AG09309 (cell line): ENCODE measurements at places on chromosomes 3 and 15.

DNA sequence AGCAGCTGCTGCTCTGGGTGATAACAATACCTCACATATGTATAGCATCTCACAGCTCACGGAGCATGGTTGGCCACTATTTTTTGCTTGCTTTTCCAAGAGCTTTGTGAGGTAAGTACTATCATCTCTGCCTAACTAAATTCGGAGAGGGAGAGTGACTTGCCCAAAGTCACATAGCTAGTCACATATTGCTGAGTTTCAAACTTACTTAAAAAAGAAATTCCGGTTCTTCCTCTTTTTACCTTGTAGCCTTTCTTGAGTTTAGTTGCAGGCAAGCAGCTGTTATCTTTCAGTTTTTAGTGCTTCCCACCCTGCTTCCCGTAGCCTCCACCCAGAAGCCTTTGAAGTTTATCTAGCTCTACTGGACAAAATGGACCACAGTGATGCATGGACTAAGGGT is 309.2 kb downstream of the PDCD6IP start:
- DNase-seq: no peak

GRCh38 chr3:17639765-17640164 is 102.7 kb downstream of the TBC1D5 start:
- DNase-seq: peak; percentile 65

DNA sequence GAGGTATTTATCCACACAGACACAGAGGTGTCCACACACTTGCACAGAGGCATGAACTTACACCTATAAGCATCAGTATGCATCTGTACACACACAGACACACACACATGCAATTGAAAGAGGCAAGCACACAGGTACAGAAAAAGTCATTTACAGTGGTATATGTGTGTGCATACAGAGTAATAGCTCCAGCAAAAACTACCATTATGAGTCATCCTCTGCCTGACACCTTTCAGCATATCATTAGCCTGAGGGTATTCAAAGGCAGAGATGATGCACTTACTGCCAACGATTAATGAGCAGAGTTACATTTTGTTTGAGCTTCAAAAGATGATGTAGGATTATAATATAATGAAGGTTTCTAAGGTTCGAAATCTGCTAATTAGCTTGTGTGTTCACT is 100.3 kb upstream of the TPRG1 start:
- no peak for DNase-seq

- DNase-seq: peak; percentile 49
Observed at GRCh38 chr15:70974004-70974832, 81.6 kb downstream of the LRRC49 start.

GRCh38 chr15:101731746-101732145 is 7.5 kb upstream of the TARS3 start:
- no peak for DNase-seq

DNA sequence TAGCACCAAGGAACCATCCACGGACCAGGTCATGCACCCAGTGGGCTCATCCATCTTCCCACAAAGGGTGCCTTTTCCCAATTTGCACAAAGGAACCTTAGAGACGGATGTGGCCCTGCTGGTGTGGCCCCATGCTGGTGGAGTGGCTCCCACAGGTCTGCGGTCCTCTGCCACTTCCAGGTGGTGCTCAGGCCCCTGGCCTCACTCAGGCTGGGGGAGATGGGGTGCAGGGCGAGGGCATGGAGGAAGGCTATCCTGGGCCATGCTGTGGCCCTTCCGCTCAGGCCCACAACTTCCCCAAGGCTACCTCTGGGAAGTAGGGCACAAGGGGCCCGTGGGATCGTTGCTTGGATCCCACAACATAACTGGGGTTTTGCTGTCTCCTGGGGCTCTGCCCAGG is 5.2 kb upstream of the SYNM start:
- no peak for DNase-seq

DNA sequence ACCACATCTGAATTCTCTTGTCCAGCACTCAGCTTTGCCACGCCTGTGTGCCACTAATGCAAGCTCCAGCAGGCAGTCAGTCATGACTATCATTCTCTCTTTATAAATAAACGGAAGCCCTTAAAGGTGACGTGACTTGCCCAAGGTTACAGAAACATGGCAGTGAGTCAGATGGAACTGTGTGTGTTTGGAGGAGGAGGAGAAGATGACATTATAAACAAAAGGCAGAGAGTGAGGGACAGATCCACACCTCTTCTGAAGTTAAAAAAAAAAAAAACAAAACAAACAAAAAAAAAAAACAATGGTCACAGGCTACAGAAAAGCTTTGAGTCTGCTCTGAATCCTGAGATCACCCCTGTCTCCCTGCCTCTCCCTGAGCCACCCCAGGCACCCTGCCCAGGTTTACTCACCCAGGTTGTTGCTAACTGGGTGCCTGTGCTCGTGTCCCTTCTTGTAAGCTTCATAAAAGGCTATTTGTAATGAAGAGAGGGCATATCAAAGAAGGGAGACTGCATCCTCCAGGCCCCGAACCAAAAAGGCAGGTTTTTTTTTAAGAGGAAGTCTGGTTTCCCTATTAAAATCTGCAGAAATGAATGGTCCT is 119.7 kb upstream of the PHLDB2 start:
- DNase-seq: no peak

- DNase-seq: no peak
Observed at GRCh38 chr3:168467115-168467714, 371.5 kb upstream of the GOLIM4 start.

GRCh38 chr3:19769694-19770093 is 164.3 kb downstream of the EFHB start:
- DNase-seq: no peak

DNA sequence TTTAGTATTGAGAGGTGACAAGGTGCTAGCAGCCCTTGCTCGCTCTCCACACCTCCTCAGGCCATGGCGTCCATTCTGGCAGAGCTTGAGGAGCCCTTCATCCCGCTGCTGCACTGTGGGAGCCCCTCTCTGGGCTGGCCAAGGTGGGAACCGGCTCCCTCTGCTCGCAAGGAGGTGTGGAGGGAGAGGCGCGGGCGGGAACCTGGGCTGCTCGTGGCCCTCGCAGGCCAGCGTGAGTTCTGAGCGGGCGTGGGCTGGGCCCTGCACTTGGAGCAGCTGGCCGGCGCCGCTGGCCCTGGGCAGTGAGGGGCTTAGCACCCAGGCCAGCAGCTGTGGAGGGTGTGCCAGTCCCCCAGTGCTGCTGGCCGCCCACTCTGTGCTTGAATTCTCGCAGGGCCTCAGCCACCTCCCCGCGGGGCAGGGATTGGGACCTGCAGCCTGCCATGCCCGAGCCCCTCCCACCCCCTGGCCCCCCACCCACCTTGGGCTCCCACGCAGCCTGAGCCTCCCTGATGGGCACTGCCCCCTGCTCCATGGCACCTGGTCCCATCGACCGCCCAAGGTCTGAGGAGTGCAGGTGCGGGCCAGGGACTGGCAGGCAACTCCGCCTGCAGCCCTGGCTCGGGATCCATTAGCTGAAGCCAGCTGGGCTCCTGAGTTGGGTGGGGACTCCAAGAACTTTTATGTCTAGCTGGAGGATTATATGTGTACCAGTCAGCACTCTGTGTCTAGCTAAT is 785.2 kb downstream of the DIPK2A start:
- no peak for DNase-seq

- peak; percentile 74 for DNase-seq
Observed at GRCh38 chr3:57706462-57706861, 13.6 kb upstream of the DENND6A start.

GRCh38 chr3:52108302-52109232 is 45.7 kb downstream of the POC1A start:
- no peak for DNase-seq

DNA sequence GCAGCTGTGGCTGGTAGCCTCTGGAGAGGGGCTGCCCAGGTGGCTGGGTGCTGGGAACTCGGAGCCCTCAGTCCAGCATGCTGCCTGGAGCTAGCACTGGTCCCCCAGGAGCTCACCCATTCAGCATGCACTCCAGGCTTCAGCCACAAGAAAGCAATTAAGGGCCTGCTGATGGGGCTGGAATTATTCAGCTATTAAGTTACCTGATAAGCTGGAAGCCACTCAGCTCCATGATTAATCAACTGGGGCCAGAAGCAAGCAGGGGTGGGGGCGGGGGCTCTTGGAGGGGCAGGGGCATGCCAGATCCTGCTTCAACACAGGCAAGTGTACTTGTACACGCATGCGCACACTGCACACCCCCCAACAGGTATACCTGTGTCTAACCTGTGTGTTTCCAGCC is 22.1 kb upstream of the TMEM115 start:
- no peak for DNase-seq

DNA sequence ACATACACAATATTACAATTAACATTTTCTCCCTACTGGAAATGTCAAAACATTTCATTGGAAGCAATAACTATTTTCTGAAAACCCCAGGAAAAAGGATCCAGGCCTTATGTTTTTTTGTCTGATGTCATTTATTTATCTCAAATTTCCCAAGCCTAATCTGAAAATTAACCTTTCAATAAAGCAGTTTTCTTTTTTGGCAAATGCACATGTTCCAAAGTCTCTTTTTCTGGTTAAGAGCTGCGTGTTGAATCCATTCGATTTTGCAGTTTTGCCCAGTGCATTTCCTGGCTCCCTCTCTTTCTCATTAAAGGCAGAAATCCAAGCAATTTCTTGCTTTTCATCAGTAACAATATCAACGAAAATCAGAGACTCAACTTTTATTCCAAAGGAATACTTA is 222.3 kb downstream of the NR1D2 start:
- no peak for DNase-seq

DNA sequence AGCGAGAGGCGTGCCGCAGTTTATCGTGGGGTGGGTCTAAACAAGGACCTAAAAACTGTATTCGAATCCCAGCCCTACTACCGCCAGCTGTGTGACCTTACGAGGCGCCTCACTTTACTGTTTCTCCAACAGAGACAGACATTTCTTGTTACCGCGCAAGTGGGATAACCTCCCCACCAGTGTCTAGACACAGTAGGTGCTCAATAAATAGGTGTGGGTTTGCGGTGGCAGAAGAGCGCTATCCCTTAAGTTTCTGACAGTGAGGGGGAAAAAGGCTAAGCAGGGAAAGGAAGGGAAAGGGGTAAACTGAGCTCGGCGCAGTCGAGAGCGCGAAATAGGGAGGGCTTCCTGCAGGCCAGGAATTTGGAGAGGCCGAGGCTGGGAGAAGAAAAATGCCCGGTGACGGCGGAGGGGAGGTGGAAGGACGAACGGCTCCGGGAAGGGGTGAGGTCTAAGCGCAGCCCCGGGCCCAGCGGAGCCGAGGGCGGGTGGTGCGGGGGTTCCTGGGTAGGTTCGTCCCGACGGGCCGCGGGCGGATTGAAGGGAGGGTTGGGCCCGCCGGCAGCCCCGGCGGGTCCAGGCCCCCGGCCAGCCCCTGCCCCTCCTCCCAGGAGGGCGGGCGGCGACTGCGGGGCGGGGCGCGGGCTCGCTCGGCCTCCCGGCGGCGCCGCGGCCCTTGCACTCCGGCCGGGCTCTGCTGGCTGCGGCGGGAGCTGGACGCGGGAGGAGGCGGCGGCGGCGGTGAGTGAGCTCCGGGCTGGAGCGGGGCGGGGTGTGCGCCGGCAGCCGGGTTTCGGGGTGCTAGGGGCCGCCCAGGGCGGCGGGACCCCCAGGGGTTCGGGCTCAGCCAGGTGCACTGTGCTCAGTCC is at the start of gene CGNL1:
TSS of gene CGNL1 (plus strand) at position 679 of the 869 bp plus-strand sequence. CDS start 61,495 bp downstream, outside the sequence.
- DNase-seq: no peak

DNA sequence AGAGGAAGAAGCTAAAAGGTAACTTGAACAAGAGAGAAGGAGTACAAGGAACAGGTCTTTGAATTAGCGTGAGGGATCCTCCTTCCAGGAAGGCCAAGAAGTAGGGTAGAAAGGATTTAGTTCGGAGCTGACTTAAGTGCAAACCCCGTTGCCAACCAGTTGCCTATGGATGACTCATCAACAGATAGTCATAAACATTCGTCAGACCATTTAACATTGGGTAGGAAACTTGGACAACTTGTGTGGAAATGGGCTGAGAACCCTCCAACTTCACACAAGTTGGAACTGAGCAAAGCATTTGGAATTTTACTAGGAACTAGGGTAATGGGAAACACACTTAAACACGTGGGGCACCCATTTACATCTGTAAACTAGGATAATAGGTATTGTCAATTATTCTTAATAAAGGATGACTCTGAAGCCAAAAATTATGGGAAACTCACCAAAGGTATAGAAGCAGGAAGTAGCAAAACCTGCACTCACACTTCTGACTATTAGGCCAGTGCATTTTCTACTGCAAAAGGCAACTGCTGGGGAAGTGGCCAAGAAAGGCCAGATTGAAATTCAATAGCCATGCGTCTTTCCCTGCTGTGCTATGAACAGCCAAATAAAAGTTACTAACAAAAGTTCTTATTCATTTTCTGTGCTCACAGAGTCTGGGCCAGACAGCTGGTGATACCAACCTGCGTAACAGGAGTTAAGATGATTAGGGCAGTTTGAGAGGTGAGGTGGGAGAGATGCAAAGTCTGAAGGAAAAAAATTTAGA is 174.5 kb upstream of the TMC3 start:
- no peak for DNase-seq

DNA sequence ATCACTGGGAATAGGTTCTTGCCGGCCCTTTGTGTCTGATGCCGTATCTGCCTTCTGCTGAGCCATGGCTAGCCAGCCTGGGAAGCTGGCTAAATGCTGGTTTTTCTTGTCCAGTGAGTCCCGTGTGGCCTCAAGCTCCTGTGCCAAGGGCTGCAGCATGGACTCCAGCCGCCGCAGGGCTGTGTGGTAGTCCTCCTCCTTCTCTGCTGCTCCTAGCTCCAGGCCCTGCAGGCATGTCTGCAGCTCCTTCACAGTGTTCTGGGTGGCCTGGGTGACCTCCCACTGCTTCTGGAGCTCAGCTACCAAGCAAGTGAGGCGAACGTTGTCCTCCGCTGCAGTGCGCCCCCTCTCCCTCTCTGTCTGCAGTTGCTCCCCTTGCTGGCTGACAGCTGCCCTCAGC is 24.9 kb downstream of the CXCR6 start:
- DNase-seq: no peak

DNA sequence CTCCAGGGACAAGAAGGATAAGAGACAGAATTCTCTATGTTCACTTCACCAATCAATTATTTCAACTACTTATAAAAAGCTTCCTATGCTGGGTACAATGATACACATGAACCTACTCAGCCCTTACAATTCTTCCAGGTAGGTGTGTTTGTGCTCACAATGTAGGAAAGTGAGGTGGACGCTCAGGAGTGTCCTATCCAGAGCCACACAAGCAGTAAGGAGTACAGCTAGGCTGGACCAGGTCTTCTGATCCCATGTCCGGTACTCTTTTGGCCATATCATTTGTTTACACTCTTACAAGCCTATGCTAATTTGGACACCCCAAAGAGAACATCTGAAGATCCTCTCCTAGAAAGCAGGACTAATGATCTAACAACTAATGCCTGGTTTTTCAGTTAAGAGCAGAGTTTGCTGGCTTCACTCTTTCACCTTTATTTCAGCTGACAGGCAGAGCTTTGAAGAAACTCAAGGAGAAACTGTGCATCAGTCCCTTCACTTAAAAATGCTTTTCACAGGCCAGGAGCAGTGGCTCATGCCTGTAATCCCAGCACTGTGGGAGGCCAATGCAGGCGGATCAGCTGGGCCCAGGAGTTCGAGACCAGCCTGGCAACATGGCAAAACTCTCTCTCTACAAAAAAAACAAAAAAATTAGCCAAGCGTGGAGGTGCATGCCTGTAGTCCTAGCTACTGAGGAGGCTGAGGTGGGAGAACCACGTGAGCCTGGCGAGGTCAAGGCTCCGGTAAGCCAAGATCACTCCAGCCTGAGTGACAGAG is 27.5 kb downstream of the IGF2BP2 start:
- no peak for DNase-seq
